WTC11 (cell line): ENCODE measurements at places on chromosomes 12 and 14. TPM values are rescaled to one million over a fixed set of nuclear protein-coding genes. Genes with fewer than 3 reads are reported as not detected.

SALL2 gene
- total RNA-seq, result 239 to 307 TPM (median 288 TPM) in 3 replicates

STYK1 gene
- 1.6 to 1.9 TPM (median 1.6 TPM) in 3 replicates for total RNA-seq

C12orf54 gene
- total RNA-seq, result not detected in 3 replicates

VDR gene
- 0.76 to 1.3 TPM (median 0.76 TPM) in 3 replicates for total RNA-seq

COCH gene
- total RNA-seq, result 9.4 to 10.6 TPM (median 10.2 TPM) in 3 replicates

CPNE6 gene
- not detected in 3 replicates for total RNA-seq

INSM2 gene
- total RNA-seq, result 0.07 TPM in 1 of 3 replicates, not detected in the others

PELI2 gene
- total RNA-seq, result 15.9 to 23.5 TPM (median 18.6 TPM) in 3 replicates

ADGRD1 gene
- 0.77 to 0.87 TPM (median 0.80 TPM) in 3 replicates for total RNA-seq

ASIC1 gene
- total RNA-seq, result 3.9 to 4.9 TPM (median 4.5 TPM) in 3 replicates

UNG gene
- total RNA-seq, result 125 to 135 TPM (median 127 TPM) in 3 replicates

GRCh38 chr12:123532808-123533649, 490 bp downstream of the RILPL1 start:
- peak; percentile 71 for DNase-seq

GRCh38 chr12:80373666-80374065, 70.4 kb upstream of the PTPRQ start:
- no peak for DNase-seq

DNA sequence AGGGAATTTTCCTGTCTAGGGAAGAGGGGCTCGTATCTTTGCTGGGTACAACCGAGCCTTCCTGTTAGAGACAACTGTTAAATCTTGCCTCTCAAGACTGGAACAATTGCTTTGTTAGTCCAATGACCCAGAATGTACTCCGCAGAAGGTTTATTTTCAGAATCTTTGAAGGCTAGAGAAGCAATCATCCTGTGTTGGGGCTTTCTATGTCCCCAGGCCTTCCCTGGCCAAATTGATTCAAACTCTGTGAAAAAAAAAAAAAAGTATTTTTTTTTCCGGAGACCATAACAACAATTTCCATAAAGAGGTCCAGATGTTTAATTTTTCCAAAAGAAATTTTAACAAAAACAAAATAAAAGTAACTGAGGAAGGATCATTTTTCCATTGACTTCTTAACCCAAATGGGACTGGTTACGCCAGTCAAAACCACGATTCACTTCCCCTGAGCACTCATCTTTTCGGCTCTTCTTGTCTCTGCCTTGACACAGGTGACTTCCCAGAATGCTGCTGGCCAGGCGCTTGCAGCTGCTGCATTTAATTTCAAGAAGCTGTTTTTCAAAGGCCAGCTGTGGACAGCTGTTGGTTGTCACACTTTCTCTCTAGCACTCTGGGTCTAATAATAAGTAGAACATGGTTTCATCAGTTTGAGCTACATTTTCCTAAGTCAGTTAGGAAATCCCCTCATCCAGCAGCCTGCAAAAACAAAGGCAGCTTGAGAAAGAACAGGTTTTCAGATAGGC, 81.6 kb upstream of the MANSC4 start:
- no peak for DNase-seq

- DNase-seq, result no peak
Measured at GRCh38 chr14:65492266-65492665, 79.7 kb downstream of the FUT8 start.

- no peak for DNase-seq
Measured at GRCh38 chr14:41482861-41483260, 123.8 kb upstream of the LRFN5 start.

DNA sequence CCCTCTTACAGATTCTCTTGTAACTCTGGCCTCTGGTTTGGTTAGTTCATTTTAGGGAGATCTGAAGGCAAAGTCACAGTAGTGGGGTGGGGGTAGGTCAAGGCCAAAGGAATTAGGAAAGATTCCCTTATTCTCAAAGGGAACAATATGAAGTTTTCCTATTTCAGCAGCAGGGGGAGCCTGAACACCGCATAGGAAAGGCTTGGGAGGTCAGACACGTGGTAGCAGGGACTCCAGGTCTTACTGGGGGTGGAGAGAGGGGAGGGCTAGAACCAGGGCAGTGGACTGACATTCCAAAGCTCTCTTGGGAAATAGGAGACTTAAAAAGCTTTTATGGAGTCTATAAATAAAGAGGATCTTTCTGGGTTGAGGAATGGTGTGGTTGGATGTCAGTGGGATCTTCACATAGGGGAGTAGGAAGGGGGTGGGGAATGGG, 1.3 kb downstream of the ZC3H10 start:
- peak; percentile 73 for DNase-seq

DNA sequence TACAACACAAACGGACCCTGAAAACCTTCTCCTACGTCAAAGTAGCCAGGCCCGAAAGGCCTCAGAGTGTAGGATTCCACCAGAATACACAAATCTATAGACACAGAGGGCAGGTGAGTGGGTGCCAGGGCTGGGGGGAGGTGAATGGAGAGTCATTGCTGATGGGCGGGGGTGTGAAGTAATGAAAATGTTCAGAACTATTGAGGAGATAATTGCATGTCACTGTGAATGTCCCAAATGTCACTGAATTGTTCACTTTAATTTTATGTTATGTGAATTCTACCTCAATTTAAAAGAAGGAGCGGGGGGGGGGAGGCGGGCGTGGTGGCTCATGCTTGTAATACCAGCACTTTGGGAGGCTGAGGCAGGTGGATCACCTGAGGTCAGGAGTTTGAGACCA, 36.0 kb downstream of the P2RX4 start:
- DNase-seq, result no peak

- no peak for DNase-seq
Measured at GRCh38 chr12:62260733-62261683, 804 bp downstream of the USP15 start.

DNA sequence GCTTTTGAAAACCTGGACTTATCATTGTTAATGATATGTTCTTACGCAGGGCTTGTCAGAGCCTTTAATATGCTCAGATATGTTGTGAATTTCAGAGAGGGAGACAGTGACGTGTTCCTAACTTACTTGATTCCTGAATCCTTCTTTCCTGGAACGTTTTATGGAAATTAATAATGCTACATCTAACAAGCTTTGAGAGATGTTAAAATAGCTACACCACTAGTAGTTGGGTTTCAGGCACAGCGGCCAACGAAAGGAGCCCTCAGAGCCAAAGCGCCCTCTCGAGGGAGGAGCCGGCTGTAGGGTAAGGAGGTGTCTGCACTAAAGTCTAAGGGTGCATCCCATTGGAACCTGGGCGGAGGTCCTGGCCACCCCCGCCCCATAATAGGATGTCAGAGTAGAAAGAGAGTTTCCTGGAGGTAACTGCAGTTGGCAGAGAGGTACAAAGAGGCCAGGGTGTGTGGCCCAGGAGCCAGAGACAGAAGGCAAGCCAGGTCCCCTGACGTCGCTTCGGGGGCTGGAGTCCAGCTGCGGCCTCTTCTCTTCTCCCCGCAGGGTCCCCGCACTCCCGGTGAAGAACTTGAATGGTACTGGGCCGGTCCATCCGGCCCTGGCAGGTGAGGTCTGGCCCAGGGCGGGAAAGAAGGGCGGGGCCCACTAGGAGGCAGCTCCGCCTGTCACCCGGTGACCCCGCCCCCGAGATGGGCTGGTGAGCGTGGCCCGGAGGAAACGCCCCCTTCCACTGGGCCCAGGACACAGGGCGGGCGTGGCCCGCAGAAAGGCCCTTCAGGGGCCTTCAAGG, 36.3 kb downstream of the DTX1 start:
- DNase-seq, result peak; percentile 89

GRCh38 chr12:29858270-29858786, 74.6 kb upstream of the TMTC1 start:
- no peak for DNase-seq

GRCh38 chr14:67411820-67412421, at the start of gene PLEK2:
TSS of gene PLEK2 (minus strand) at chr14:67412165. CDS start at chr14:67412059, 106 bp downstream.
- DNase-seq, result peak; percentile 42

DNA sequence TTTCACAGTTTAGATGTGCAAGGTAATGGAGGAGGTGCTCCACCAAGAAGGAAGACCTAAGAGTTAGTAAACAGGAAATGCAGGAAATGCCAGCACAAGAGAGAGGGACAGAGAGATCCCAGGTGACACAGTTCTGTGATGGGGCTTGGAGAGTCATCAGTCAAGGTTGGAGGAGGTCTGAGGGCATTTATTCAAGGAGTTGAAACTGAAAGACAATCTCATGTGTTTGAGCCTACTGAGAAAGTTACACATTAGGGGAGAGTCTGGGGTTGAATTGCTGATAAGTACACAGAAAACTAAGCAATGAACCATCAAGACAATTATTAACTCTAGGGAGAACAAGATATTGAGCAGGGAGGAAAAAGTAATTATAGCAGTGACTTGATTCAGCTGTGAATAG, 138.5 kb downstream of the ANO6 start:
- DNase-seq, result no peak

- DNase-seq, result no peak
Measured at GRCh38 chr12:12336049-12336411, 14.0 kb downstream of the MANSC1 start.

GRCh38 chr14:68873376-68873775, 80.5 kb upstream of the ZFP36L1 start:
- DNase-seq, result no peak

DNA sequence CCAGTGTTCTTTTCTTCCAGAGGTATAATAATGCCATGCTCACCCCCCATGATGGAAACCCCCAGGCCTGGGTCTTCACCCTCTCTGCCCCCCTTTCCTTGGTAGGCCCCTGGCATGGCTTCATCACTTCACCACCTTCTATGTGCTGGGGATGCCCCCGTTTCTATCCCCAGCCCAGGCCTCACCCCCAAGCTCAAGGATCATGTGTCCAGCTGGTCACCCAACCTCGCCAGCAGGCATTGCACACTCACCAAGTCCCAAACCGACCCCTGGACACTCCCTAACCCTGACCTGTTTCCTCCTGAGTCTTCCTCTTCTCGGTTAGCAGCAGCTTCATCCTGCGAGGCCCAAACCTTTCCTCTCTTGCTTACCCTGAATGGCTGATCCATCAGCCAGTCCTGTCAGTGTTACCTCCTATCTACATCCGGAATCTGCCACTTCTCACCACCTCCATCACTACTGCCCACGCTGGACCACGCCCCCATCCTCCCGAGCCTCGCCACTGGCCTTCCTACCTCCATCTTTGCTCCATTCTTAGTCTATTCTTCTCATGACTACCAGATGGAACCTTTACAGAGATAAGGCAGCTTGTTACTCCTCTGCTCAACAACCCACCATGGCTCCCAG, 69.0 kb downstream of the MVK start:
- no peak for DNase-seq

DNA sequence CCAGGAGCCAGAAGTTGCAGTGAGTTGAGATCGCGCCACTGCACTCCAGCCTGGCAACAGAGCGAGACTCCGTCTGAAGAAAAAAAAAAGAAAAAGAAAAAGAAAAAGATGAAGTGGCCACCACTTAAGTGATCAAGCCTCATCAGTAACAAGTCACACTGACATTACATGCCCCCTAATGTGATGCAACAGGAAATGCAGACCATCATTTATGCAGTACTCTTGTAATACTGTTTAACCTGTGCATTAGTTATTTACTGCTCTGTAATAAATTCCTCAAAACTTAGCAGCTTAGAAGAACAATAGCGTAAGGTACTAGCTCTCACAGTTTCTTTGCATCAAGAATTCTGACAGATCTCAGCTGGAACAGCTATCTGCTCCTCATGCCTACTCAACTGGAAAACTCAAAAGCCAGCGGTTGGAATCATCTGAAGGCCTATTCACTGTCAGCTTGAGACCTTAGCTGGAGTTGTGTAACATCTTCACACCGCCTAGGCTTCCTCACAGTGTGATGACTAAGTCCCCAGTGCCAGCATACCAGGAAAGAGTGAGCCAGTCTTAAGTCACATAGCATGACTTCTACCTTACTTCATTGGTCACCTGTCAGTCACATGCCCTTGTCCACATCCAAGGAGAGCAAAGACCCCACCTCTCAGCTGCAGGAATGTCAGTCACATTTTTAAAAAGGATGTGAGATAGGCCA, 31.5 kb downstream of the EPS8 start:
- DNase-seq, result no peak

- no peak for DNase-seq
Measured at GRCh38 chr12:113479216-113479589, 7.5 kb upstream of the LHX5 start.

GRCh38 chr12:68789144-68789878, 18.7 kb upstream of the MDM2 start:
- DNase-seq, result no peak

GRCh38 chr14:52936437-52936836, 14.4 kb downstream of the FERMT2 start:
- DNase-seq, result no peak

DNA sequence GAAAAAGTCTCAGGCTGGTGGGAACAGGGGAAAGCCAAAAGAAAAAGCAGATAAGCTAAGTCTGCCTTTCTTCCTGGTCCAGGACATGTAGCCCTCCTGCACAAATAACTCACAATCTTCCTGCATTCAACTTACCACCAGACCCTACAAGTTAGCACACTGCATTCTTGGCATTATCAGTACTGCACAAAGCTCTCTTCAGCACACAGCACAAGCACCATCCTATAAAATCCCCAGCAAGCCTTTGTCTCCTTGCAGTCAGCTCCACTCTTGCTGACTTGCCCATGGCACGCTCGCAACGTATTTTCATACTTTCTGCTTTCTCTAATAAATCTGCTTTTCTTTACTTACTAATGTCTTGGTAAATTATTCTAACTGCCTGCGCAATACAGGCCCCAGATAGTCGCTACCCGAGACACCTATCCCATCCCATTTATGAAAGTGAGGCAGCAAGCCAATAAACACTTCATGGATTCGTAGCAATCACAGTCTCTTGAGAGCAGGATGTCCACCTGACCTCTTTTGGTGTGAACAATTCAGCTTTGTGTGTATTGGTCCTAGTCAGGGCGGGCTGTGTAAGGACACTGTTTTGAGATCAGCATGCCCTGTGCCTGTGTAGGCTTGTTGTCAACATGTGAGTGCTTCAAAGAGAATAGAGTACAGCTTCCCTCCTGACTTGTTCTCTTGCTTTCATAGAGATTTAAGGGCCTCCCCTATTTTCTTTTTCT, 49.0 kb downstream of the TMEM117 start:
- DNase-seq, result no peak

GRCh38 chr12:122506393-122506938, 5.7 kb upstream of the ZCCHC8 start:
- no peak for DNase-seq

DNA sequence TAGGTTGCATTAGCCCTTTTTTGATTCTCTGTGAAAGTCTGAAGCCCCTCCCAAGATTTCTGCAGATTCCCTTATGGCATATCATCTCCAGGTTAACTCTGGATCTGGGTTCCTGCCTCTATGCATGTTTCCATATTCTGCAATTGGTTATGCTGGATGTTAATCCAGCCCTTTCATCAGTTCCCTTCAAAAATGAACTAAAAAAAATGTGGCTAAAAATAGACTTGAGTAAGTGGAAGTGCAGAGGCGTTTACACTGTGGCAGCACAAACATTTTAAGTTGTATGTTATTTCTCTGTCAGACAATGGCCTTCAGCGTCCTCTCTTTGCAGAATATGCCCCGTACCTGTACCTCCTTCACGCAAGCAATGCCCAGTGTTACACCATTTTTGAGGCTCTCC, 11.4 kb downstream of the MGST1 start:
- no peak for DNase-seq

GRCh38 chr12:25829192-25829591, 129.3 kb upstream of the RASSF8 start:
- DNase-seq, result no peak

GRCh38 chr12:93121729-93122488, 192.8 kb upstream of the EEA1 start:
- DNase-seq, result no peak
